ENCODE measurements at places on chromosomes 3 and 15.
A peak's percentile ranks its signal among the peaks of the same experiment; 100 is the strongest.

DNA sequence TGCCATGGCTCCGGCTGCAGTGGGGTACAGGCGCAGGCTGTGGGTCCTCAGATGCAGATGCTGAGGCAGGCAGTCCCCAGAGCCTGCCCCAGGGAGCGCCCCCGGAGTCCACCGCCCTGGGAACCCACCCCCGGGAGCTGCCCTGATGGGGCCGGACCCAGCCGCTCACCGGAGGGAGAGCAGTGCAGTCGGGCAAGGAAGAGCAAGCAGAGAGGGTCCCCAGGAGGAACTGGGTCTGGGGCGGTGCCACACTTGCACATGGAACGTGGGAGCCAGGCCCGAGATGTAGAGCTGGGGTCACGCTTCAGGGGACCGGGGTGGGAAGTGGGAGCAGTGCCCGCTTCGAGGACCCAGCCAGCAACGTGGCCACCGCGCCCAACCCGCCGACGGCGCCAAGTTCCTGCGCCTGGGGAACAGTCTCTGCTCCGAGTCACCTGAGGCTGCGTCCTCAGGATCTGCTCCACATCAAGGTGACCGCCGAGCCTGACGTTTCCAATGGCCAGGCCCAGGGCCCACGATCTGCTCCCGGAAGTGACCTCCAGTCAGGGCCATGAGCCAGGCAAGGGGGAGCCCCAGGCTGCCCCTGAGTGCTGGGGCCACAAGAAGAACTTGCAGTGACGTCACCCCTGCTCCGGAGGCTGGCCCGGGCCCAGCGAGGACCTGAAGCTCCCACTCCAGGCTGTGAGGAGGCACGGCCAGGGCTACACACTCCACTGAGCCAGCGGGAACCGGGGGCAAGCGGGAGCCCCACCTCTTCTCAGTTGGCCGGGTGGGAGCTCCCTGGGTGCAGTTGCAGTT lies 27.0 kb upstream of the TFG start:
- peak; percentile 16 for DNase-seq

DNA sequence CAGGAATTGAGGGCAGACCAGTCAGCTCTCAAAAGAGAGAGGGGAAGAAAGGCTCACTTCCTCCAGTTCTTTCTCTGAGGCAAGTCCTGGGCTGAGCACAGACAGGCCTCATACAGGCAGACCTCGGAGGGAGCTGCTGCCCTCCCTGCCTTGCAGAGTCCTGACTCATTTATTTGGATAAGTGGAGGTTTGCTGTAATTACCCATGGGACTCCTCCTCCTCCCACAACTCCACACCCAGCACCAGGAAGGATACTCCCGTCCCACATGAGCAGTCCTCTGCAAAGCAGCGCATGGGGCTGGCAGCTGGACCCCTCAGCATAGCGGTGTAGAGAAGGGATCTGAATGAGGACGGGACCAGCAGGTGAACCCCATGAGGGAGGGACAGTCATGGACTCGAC lies 13.4 kb upstream of the SCN10A start:
- DNase-seq = peak; percentile 82

GRCh38 chr3:62084558-62084957 lies 288.8 kb downstream of the FEZF2 start:
- DNase-seq = peak; percentile 64

GRCh38 chr3:117921411-117921810 lies 1113.2 kb downstream of the IGSF11 start:
- no peak for DNase-seq

- peak; percentile 27 for DNase-seq
These were observed 2.8 kb downstream of the DUSP7 start for GRCh38 chr3:52053307-52054304.

GRCh38 chr3:124373524-124373923 lies 356.7 kb upstream of the UMPS start:
- DNase-seq = no peak

GRCh38 chr3:71705681-71706080 lies 19.5 kb downstream of the EIF4E3 start:
- no peak for DNase-seq

- DNase-seq = no peak
These were observed 246.1 kb downstream of the NR2F2 start for GRCh38 chr15:96576596-96576995.

GRCh38 chr3:69738315-69738714 lies 949 bp upstream of the MITF start:
- DNase-seq = no peak

DNA sequence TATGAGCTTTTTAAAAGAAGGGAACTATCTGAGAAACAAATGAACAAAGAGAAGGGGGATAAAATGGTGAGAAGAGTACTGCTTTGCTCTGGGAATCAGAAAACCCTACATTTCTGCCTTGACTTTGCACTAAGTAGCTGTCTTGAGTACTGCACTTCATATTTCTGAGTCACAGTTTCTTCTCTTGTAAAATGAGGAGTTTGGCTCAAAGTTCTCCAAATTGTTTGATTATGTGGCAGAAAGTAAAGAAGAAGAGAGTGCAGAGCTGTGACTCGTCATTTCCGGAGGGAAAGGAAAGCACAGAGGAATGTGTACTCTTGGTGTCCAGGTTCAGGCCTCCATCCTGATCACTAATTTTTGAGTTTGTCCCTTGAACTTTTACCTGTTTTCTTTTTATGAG lies 54.7 kb downstream of the TP63 start:
- DNase-seq = peak; percentile 93

DNA sequence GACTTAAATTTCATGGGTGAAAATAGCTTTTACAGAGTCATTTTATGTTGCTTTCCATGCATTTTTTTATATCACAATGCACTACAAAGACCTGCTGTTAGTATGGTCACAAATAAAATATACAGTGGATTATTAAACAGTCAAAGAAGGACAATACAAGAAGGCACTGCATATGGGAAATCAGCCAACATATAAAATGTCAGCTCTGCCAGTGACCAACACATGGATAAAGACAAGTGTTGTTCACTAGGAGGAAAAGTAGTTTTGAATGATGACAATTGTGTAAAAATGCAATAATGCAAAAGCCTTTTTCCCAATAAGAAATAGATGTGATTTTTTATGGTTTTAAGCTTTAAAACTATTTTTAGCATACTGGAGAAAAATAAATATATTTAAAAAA lies 425.3 kb upstream of the CBLB start:
- DNase-seq = no peak

DNA sequence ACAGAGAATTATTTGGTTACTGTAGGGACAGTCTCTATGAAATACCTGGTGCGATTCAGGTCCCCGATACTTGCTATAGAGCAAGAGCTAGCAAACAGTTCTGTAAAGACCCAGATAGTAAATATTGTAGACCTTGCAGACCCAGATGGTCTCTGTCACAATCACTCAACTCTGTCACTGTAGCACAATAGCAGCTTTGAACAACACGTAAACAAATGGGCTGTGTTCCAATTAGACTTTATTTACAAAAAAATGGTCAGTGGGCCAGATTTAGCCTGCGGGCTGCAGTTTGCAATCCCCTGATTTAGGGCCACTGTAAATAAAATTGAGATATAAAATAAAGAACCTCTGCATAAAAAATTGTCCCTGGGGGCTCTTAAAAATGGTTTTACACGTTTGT lies 127.7 kb downstream of the SV2B start:
- no peak for DNase-seq

DNA sequence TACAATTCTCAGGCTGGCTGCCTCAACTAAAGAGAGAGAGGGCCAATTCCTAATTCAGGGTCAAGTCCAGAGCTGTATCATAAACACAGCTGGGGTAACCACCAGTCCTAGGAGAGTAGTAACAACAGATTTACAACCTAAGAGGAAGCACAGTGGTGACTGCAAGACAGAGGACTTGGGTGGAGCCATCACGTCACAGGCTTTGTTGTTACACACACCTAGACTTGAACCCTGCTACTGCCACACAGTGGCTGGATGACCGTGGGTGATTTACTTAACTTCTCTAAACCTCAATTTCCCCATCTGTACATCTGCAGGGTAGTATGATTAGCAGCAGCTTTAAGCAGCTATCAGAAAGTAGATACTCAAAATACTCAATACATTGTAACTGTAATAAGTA lies 78.6 kb downstream of the MYLK start:
- DNase-seq = no peak

- DNase-seq = peak; percentile 90
These were observed 7.4 kb downstream of the SQOR start for GRCh38 chr15:45641999-45642932.

DNA sequence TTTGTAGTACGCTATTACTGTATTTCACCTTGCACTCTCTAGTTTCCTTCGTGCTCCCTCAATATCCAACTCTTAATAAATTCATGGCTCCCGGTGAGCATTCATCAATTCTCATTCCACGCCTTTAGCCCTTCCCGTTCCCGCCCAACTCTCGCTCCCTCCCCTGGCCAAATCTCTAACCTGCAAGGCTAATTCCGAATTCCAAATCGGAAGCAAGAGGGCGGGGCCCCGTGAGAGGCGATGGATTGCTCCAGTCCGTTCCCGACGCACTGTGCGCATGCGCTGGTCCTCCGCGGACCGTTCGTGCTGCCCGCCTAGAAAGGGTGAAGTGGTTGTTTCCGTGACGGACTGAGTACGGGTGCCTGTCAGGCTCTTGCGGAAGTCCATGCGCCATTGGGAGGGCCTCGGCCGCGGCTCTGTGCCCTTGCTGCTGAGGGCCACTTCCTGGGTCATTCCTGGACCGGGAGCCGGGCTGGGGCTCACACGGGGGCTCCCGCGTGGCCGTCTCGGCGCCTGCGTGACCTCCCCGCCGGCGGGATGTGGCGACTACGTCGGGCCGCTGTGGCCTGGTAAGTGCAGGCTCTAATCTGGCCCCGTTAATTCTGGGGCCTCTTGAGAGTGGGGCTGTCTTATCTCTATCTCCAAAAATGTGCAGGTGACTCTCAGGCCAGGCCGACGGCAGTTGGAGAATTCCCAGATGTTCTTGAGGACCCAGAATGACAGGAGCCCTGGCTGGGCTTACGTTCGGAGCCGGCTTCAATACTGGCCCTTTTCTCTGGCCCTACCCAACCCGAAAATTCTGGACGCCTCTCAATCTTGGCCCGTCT lies at the start of gene OPA1:
OPA1 (plus strand) TSS at position 368 of the 827 bp plus-strand sequence; CDS start at position 538, 170 bp downstream.
- peak; percentile 99 for DNase-seq

- DNase-seq = no peak
These were observed 50.7 kb downstream of the ROPN1B start for GRCh38 chr3:126019683-126020082.

Data from fibroblast of upper back skin (primary cell).